ENCODE measurements at places on chromosomes 11 and 22.

DNA sequence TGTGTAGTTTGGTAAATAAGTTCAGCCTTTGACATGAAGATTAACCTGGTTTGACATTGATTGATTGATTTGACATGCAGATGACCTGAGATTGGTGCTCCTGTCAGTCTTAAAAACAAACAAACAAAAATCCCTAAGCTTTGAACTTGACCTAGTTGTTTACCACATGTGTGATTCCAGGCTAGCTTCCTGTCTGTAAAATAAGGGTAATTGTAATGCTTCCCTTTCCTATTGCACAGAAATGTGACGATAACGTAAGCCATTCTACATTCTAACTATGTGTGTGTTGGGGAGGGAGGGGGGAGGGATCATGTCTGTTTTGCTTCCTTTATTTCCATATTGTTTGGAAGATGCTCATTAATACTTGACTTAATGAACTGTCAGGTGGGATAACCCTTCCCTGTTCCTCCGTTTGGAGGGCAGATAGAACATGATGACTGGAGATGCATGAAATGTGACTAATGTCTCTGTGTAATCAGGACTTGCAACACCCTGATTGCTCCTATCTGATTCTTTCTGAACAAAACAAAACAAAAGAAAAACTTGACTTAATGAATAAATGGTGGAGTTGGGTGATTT, 106.1 kb upstream of the CLMP start:
- DNase-seq: no peak

GRCh38 chr11:8015753-8016239, 28.7 kb downstream of the EIF3F start:
- DNase-seq: no peak

DNA sequence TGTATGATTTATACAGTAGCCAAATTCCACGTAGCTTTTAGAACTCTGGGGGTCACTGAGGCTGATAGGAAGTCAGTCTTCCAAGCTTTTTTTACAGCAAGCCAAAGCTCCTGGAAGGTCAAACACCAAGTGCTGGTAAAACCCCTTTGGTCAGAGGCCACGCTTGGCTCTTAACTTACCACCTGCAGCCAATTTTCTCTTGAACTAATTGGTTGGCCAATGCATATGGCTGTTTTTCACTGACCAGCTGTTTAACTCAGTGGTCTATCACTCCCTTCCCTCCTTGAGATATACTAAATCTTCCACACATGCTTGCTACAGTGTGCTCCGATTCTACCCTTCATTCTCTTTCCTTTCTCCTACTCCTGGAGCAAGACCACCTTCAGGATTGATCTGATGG, 116.0 kb downstream of the FAR1 start:
- DNase-seq: no peak

DNA sequence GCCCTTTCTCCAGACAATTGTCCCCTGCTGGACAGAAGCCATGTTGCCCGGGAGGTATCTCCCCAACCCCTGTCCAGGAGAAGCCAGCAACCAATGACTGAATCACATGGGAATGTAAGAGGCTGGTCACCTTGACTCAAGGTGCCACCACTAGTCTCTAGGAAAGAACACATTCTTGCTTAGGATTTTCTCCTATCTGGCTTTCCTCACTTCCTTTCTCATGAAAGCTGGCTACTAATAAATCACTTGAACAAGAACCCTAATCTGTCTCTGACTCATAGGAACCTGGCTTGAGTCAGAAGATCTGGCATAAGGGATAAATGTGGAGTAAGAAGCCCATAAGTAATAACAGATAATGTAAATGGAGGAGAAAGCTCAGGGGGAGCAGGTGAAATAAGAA, 101.4 kb upstream of the C11orf87 start:
- DNase-seq: no peak

DNA sequence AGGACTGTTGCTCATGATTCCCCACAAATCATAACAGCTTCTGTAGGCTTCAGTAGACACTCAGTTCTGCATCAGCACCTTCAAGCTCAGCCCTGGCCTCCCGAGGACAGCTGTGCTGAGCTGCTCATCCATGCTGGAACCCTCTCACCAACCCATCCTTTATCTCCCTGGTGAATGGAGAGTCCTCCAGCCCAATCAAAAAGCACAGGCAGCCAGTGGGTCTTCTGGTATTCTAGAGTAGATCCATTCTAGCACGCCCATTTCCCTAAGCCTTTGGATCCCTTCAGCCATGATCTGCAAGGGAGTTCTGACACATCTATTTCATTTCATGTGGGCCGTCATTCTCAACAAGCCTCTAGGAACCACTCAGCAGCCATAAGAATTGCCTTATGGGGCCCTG, 44.6 kb upstream of the SPATA19 start:
- no peak for DNase-seq

- DNase-seq: no peak
Measured at GRCh38 chr11:45104790-45105084, 41.7 kb upstream of the PRDM11 start.

GRCh38 chr11:124460459-124460858, 15.0 kb upstream of the OR8B8 start:
- no peak for DNase-seq

DNA sequence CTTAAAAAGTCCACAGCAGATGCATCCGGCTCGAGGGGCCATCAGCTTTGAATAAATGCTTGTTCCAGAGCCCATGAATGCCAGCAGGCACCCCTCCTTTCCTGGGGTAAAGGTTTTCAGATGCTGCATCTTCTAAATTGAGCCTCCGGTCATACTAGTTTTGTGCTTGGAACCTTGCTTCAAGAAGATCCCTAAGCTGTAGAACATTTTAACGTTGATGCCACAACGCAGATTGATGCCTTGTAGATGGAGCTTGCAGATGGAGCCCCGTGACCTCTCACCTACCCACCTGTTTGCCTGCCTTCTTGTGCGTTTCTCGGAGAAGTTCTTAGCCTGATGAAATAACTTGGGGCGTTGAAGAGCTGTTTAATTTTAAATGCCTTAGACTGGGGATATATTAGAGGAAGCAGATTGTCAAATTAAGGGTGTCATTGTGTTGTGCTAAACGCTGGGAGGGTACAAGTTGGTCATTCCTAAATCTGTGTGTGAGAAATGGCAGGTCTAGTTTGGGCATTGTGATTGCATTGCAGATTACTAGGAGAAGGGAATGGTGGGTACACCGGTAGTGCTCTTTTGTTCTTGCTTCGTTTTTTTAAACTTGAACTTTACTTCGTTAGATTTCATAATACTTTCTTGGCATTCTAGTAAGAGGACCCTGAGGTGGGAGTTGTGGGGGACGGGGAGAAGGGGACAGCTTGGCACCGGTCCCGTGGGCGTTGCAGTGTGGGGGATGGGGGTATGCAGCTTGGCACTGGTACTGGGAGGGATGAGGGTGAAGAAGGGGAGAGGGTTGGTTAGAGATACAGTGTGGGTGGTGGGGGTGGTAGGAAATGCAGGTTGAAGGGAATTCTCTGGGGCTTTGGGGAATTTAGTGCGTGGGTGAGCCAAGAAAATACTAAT, 1.9 kb downstream of the NEAT1 start:
- DNase-seq: peak; percentile 55

DNA sequence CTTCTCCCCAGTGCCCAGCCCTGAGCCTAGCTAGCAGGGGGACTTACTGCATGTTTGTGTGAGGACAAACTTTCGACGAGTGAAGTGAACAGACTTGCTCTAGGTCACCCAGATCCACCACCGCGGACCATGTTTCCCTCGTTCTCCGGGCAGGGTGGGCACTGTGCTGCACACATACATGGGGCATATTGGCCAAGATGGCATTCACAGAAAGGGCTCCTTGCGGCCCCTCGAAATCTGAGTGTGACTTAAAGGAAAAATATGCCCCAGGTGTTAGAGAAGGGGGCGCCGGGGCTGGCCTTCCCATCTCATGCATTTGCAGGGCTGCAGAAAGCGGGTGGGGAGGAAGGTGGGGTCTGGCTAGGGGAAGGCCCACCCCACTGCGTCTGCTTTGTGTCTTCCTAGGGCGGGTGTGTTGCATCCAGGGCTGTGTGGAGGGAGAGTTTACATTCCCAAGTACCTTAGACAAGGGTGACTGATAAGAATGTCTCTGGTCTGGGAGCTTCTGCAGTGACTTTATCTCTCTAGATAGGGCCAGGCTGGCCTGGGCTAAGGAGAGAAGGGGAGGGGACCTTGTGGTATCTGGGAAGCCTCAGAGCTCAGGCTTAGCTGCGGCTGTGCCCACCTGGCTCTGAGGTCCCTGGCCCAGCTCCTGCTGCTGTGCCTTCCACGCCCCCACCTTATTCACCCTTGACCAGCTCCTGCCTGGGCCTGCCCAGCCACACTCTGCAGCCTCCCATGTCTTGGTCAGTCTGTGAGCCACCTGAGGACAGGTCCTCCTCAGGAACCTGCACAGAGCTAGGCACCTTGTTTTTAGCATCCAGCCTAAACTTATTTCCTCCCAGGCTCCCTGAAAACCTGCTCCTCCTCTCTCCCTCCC, 45.8 kb downstream of the LRRC32 start:
- no peak for DNase-seq

GRCh38 chr11:87961606-87962005, 213.6 kb downstream of the RAB38 start:
- no peak for DNase-seq

- DNase-seq: no peak
Measured at GRCh38 chr11:44693654-44694119, 33.1 kb upstream of the TSPAN18 start.

DNA sequence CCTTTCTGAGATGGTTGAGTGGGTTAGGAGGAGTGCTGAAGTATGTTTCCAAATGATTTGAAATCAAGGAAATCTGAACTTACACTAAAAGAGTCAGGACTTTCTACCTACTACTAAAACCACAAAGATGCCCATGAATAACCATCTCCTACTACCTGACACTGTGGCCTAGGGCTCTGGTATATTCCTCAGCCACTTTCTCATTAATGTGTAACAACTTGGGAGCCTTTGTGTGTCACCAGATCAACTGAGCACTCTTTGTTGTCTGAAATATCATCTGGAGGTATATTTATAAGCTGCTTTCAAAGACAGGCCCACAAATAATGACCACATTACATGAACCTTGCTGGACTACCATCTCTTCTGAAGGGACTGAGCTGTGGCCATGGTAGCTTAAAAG, 43.9 kb downstream of the RELT start:
- no peak for DNase-seq

DNA sequence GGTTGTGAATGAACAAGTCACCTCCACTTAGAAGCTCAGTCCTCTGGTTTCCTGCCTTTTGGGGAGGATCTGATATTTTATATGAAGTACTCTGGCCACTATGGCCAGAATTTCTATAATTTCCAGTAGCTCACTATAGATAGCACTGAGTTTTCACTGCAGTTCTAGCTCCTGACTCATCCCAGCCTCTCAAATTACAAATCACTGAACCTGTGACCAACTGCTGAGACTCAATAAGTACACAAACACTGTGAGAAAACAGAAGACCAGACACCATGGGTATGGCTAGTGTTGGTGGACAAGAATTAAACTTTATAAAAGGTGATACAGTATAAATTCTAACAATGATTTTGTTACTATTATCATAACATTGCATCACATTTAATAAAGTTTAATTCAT, 47.1 kb upstream of the UCP3 start:
- DNase-seq: no peak

DNA sequence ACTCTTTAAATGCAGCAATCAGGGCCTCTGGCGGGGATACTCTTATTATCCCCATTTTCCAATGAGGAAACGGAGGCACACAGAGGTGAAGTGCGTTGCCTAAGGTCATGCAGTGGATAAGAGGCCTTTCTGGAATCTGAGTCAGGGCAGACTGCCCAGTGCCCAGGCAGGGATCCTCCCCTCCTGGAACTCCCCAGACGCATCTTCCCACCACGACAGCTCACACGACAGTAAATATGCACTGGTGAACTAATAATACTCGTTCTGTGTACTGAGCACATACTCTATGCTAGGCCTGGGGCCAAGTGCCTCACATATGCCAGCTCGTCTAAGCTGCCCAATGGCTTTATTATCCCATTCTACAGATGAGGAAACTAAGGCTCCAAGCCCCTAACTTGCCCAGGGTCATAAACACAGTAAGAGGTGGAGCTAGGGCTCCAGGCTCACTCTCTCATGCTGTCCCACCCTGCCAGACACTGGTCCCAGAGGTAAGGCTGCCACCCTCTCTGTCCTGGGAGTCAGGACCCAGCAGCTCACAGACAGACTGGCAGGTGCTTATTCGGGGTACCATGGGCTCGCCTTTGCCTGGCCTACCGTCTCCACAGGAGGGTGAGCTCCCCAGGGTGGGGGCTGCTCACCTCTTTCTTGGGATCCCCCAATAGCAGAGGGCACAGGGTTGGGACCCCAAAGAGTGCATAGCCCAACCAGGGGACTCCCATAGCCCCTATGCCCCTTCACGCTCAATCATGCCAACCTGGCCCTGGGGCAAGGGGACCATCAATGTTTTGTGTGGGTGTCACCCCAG, 2.3 kb downstream of the IL2RB start:
- no peak for DNase-seq

DNA sequence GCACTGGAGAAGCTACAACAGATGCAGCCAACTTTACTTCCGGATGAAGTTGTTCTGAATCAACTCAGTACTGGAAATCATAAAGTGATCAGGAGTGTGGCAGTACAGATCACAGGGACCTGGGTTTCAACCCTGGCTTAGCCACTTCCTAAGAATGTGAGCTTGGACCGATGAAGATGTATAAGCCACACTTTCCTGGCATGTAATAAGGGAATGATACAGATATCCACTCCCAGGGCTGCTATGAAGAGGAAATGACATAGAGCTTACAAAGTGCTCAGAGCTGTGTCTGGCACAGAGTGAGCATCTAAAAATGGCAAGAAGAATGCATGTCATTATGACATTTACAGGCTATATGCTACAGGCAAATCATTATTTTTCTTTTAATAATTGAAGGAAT, 378.7 kb downstream of the NTM start:
- DNase-seq: no peak

GRCh38 chr11:19560156-19560555, 152.5 kb upstream of the NAV2 start:
- no peak for DNase-seq

DNA sequence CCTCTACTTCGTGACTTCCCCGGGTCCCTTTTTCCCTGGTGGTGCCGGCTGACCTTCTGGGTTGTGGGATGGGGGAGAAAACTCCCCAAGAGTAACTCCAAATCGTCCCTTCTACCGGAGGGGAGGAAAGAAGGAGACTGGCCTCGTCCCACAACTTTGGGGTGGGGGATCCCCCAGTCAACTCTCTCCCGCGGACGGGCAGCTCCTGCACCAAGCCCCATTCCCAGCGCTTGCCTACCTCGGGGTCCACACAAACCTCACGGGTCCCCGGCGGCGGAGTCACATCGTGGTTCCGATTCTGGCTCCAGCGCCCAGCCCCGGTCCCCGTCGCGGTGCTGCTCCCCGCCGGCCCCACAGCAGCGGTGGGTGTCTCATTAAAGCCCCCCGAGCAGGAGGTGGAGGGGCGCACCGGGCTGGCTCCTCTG, 317 bp downstream of the BDNF start:
- DNase-seq: no peak

- DNase-seq: no peak
Measured at GRCh38 chr22:20779818-20780158, 5.9 kb downstream of the SERPIND1 start.

DNA sequence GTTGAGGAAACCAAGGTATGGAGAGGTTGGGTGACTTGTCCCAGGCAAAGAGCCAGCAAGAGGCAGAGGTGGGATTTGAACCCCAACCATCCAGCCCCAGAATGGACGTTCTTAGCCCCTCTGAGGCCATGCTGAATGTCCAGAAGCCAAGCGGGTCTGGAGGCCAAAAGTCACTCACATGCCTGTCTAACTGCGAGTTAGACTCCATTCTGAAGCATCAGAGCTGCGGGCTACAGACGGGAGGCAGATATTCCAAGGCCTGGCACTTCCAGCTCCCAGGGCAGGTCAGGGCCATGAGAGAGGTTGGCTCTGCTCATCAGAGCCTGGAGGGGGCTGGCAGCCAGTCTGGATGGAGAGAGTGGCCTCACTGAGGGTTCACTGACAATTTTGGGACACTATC, 616.5 kb downstream of the BRD1 start:
- no peak for DNase-seq

Data from activated CD8-positive, alpha-beta memory T cell treated with anti-CD3 and anti-CD28 coated beads for 48 hours (primary cell).